MM.1S (cell line): ENCODE measurements at places on chromosomes 1 and 21.

GRCh38 chr1:50973255-50973654 is 3.2 kb downstream of the CDKN2C start:
- no peak for DNase-seq

DNA sequence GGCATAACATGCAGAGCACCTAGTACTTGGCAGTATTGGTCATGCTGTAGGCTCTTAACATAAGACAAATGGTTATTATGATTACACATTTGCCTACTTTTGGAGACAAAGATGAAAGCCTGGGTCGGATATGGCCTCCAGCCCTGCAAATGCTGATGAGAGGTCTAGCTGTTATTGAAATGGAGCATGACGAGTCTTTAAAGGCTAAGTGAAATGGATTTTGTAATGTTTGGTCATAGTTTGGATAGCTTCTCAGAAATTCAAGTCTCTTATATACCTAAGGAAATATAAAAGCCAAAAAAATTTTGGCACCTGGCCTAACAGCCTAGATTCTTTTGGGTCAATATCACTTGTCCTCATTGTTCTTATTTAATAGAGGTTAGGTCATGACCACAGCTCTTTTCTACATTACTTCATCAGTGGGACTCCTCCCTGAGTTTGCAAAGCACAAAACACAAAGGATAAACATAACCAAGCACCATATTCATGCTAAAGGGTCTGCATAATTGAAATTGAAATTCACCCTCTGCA is 69.2 kb upstream of the WLS start:
- no peak for DNase-seq

- DNase-seq: no peak
Observed at GRCh38 chr21:33824156-33824941, 91.3 kb downstream of the ATP5PO start.

- DNase-seq: no peak
Observed at GRCh38 chr1:93159337-93159736, 20.9 kb downstream of the TMED5 start.

DNA sequence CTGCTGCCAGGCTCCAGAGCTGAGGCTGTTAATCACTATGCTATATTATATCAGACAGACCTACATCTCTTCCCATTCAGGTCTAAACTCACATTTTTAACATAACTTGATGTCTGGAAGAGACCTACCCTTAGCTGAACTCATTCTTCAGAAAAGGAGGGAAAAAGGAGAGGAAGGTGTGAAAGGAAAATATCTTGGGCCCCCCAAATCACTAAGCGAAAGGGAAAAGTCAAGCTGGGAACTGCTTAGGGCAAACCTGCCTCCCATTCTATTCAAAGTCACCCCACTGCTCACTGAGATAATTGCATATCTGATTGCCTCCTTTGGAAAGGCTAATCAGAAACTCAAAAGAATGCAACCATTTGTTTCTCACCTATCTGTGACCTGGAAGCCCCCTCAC is 222.2 kb downstream of the ASTN1 start:
- no peak for DNase-seq

DNA sequence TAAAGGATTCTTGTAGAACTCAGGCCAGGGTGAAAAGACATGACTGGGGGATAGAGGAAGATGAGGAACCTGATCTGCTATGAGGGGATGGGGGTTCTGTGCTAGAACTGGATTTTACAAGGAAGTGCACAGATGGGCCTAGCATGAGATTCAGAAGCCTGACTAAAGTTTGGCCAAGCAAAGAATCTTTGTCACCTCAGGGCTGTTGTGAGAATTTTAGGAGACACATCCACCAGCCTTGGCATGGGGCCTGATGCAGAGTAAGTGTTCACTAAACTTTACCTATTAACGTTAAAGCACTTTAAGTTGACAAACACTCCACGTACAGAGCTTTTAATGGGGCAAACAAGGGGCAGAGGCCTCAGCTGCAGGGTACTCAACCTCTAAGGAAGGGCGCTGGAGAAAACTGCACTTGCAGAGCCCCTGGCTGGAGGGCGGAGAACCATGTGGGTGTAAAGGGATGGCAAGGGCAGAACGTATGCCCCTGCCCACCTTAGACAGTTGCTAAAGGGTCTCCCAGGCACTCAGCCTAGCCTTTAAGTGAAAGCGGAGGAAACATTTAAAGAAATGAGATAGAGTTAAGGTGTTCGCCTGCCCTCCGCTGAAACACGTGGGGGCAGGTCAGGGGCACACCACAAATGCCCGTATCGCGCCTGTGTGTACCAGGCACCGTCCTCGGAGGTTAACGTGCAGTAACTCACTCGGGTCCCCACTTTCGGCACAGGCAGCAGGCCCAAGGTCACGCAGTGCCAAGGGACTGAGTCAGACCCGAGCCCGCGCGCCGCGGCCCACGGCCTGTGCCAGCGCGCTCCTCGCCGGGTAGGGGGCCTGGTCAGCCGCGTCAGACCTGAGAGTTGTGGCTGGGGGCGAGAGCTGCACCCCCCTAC is 990 bp upstream of the MRPS6 start:
- no peak for DNase-seq

- no peak for DNase-seq
Observed at GRCh38 chr1:21783679-21784603, 992 bp upstream of the USP48 start.

DNA sequence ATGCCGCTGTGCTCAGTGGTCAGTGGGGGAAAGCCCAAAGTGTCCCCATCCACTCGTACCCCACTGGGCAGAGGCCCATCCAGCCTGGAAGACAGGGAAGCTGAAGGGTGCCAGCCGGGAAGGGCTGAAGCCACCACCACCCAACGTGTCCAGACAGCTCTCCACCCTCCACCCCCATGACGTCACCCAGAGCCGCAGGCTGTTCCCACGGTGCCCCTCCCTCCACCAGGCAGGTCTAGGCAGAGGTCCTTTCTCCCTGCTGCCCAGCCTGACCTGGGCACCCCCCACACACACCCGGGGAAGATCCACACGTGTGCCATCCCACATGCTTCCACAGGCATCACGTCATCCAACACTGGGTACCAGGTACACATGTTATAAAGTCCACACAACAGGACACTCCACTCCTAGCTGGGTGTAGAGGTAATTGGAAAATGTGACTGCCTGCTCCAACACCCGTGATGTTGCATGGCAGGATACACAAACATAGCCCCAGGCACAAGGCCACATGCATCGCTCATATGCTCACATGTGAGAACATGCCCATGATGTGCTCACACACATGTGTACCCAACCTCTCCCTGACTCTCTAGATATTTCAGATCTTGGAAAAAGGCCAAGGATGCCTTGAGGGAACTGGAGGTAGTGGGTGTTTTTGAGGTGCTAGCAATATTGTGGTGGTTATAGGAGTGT is 5.1 kb upstream of the ARHGAP30 start:
- DNase-seq: no peak

DNA sequence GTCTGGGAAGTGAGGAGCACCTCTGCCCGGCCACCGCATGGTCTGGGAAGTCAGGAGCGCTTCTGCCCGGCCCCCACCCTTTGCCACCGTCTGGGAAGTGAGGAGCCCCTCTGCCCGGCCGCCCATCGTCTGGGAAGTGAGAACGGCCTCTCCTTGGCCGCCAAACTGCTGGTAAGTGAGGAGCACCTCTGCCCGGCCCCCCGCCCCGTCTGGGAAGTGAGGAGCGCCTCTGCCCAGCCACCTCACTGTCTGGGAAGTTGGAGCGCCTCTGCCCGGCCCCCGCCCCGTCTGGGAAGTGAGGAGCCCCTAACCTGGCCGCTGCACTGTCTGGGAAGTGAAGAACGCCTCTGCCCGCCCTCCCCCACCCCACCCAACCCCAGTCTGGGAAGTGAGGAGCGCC is 22.6 kb downstream of the KCNH1 start:
- DNase-seq: no peak

DNA sequence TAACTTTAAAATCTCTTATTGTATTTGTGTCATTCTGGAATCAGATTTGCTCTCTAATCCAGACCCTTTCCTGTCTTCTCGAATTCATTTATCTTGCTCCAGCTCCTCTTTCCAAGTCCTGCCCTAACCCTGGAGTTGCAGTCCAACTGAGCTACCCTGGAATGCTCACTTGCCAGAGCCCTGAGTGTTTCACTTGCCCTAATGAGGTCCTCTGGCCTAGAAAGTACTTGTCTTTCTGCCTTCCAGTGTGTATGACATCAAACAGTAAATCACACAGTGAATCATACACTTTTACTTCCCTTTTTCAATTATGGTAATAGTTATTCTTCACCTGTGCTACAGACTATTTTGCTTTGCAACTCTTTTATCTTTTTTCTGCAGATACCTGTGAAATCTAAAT is 96.9 kb downstream of the NEK7 start:
- peak; percentile 42 for DNase-seq

- DNase-seq: no peak
Observed at GRCh38 chr1:41712695-41713094, 206.0 kb downstream of the HIVEP3 start.
